Stimulated activated CD8-positive, alpha-beta memory T cell treated with anti-CD3 and anti-CD28 coated beads, Interleukin-7, amount 100 ng/mL, for 1 hour (primary cell): ENCODE measurements at places on chromosomes 12 and 14.

DNA sequence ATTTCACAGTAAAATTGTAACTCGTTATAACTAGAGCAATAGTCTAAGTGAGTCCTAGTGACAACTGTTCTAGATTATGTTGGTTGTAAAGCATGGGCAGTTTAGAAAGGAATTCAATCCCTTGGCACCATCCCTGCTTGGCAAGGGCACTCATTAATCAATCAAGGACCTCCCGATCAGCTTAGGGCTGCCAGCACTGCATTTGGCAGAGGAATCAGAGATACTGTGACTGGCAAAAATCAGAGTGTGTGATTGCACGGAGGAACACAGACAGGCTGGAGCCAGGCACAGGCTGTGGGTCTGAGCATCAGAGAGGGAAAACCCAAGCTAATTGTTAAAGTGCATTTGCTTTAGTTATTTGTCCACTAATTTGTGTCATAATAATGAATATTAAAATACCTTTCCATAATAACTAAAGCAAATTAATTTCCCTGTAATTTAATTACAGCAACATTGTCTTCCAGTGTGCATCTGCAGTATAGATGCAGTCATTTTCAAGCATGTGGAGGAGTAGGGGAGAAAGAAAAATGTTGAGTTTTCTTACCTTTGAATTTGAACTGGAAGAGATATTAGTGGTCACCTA lies 3.2 kb upstream of the EGLN3 start:
- no peak for DNase-seq

- no peak for DNase-seq
Measured at GRCh38 chr14:23539248-23540140, 12.1 kb downstream of the ZFHX2 start.

DNA sequence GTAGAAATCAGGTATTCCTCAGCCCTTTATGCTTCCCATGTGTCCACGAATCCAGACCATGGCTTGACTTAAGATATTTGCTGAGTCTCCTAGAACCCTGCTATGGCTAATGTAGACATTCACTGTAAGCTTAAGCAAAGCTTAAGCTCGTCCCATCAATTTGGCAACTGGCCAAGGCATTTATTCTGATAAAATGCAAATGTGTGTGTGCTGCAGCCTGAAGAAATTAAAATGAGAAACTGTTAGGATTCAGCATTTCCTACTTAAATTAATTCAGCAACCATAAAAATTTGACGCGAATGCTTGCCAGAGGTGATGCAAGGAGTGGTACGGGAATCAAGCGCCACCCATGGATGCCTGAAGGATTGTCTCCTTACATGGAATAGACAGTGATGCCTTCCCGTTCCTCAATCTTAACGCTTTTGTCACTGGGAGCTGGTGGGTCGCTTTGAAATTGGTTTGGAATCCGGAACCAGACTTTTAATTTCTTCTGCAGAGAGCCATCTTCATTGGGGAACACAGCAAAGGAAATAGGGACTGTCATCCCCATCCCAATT lies 13.2 kb downstream of the HEBP1 start:
- no peak for DNase-seq

DNA sequence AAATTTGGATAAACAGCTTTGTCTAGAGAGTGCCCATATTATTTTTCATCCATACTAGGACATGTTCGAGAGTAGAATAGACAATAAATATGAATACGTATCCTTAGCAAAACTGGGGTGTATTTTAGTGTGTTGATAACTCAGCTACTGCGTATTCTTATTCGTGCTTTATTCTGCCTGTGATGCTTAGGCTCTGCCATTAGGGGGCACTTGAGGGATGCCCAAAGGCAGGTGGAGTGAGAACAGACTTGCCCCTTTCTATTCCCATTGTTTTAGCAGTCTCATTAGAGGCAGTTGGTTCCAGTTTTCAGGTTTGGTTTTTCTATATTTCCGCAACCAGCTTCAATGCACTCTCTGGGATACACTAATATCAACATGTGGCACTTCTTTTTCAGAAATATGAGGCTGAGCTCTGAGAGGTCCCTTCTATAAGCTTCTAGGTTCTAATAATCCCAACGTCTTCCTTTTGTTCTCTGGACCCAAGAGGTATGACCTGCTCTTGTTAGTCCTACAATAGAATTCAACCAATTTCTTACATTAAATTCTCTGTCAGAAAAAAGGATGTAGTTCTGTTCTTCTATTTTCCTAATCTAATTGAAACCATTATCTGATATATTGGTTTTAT lies 985.7 kb upstream of the FBXO33 start:
- no peak for DNase-seq

DNA sequence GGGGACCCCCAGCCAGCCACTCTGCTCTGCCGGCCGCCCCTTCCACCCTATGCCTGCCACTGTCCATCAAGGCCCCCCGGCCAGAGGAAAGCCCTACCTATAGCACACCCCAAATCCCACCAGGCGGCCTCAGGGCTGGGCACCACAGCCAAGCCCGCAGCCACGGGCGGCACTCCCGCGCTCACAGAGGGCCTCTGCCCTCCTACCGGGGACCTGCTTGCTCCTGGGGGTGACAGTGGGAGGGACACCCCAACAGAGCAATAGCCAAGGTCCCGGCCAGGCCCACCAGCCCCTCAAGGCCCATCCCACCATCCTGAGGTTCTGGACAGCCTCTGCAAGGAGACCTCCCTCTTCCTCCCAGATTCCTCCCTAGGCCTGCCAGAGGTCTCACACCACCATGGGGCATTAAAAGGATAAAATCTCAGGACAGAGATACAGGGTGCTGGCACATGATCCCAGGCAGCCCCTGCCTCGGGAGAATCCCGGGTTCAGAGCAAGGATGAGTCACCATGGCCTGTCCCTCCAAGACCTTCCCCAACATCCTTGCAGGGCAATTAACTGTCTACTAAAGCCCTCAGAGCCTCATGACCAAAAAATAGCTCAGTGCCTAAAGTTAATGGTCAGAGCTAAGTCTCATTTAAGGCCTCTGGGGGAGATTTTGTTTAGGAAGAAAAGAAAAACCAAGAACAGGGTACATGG lies 17.1 kb downstream of the CCDC85C start:
- DNase-seq: no peak

DNA sequence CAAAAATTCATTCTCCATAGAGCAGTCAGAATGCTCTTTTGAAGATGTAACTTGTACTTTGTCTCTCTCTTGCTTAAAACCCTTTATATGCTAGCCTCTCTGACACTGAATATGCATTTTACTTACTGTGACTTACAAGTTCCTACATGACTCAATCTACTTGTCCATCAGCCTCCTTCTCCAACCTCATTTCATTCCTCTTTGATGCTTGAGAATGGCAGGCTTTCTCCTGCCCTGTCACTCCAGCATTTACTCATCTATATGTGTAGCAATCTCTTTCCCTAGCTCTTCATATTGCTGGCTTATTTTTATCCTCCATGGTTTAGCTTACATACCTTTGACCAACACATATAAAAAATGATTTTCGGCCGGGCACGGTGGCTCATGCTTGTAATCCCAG lies 561.9 kb downstream of the CCER1 start:
- no peak for DNase-seq

- no peak for DNase-seq
Measured at GRCh38 chr12:20272801-20273200, 95.5 kb upstream of the PDE3A start.

- no peak for DNase-seq
Measured at GRCh38 chr14:70013271-70013873, 134.2 kb downstream of the SMOC1 start.

GRCh38 chr14:63375769-63376168 lies 57.0 kb upstream of the GPHB5 start:
- DNase-seq: no peak

GRCh38 chr12:62363506-62363905 lies 103.1 kb upstream of the MON2 start:
- no peak for DNase-seq

DNA sequence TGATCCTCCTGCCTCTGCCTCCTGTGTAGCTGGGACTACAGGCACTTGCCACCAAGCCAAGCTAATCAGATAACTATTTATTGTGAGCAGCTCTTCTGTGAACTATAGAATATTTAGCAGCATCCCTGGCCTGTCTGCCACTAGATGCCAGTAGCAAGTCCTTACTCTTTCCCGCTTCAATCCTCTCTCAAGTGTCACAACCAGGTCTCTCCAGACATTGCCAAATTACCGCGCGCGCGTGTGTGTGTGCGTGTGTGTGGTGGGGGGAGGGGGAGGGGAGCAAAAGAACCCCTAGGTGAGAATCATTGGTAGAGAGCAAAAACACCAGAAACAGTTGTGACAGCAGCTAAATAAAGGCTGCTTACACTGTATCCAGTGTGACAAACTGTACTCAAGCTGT lies 49.9 kb downstream of the PPP2R5E start:
- no peak for DNase-seq

DNA sequence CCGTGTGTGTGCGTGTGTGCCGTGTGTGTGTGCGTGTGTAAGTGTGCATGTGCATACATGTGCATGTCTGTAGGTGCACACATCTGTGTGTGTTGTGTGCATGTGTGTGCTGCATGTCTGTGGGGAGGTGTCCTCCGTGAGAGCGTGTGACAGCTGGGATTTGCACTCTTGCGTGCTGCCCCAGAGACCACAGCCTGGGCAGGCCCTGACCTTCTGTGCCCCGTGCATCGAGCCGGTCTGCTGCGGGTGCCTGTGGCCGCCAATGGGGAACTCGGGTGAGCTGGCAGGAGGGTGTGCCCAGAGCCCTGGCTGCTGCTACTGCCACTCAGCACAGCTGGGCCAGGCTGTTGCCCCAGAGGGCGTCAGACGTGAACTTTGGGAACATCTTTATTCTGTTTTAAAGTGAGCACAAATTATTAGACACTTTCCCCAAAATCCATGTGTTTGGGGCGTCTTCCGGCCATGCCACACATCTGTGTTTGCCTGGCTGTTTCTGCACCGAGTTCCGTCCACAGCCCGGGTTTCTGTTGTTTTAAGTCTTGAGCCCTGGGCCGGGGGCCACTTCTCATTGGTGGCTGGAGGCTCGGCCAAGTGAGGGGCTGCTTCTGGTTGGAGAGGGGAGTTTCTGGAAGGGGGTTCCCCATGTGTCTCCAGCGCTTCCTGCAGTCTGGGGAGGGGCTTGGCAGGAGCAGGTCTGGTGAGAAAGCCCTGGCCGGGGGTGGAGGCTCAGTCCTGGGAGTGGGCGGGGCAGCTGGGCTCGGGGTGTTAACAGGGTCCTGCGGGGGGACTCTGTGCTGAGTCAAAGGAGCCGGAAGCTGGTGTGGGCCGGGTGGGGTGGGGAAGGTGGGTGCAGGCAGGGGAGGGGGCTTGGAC lies 7.6 kb downstream of the CEP170B start:
- DNase-seq: no peak

- no peak for DNase-seq
Measured at GRCh38 chr14:98725676-98726075, 546.3 kb downstream of the BCL11B start.

- DNase-seq: no peak
Measured at GRCh38 chr12:57539134-57539768, 7.7 kb downstream of the DCTN2 start.

GRCh38 chr14:69408331-69408960 lies 10.0 kb downstream of the SLC39A9 start:
- DNase-seq: no peak

- DNase-seq: no peak
Measured at GRCh38 chr12:70278945-70279344, 35.7 kb downstream of the CNOT2 start.

- no peak for DNase-seq
Measured at GRCh38 chr14:70638416-70638815, 3.3 kb upstream of the TTC9 start.

GRCh38 chr12:88505696-88506095 lies 74.6 kb downstream of the KITLG start:
- DNase-seq: no peak

- DNase-seq: no peak
Measured at GRCh38 chr14:57486767-57487379, 6.8 kb downstream of the CCDC198 start.

GRCh38 chr12:126519833-126520232 lies 1454.6 kb downstream of the AACS start:
- no peak for DNase-seq

DNA sequence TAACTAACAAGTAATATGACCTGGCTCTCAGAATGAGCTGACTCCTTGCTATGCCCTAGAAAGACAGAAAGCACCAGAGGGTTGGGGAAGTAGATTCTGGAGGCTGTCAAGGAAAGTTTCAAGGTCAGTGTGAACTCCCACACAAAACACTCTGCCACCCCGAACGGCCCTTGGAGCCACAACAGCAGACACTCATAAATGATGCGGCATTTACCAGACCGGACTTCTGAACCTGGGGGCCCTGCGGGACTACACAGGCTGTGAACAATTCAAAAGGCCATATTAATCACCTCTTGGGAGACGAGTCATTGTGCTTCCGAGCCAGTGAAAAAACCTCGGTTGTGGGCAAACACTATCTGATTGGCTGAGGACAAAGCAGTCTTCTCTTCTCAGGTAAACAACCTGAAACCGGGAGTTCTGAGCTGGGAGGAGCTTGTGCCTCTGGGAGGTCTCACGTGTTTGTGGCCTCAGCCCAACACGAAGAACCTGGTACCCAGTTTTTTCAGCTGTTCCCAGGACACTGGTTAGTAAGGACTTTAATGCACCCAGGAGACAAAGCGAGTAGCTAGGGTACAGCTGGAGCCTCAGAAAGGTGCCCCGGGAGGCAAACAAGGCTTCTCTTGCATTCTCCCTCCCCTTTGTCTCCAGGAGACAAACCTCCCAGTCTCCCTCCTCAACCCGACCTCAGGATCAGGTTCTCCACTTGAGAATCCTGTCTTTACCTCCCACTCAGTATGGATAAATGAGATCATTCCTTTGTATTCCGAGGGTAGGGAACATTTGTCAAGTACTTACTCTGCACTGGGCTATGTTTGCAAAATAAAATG lies 35.3 kb downstream of the VWF start:
- no peak for DNase-seq

GRCh38 chr12:105933671-105934665 lies 204.8 kb downstream of the NUAK1 start:
- DNase-seq: no peak

- DNase-seq: no peak
Measured at GRCh38 chr12:131795690-131796410, 32.3 kb upstream of the MMP17 start.
